Epithelial cell of prostate (primary cell): ENCODE measurements at places on chromosomes 1 and 21.

GRCh38 chr21:14886001-14886400 lies 178.8 kb downstream of the NRIP1 start:
- DNase-seq, result no peak

GRCh38 chr1:94866164-94866807 lies 46.1 kb downstream of the SLC44A3 start:
- DNase-seq, result no peak

- no peak for DNase-seq
Observed at GRCh38 chr21:34998176-34998575, 50.9 kb downstream of the RUNX1 start.

GRCh38 chr1:27858949-27859576 lies 13.3 kb upstream of the THEMIS2 start:
- DNase-seq, result no peak

GRCh38 chr1:78340006-78340405 lies 150.8 kb upstream of the PTGFR start:
- peak; percentile 44 for DNase-seq

- no peak for DNase-seq
Observed at GRCh38 chr1:232766904-232767303, 38.3 kb upstream of the MAP10 start.

GRCh38 chr1:101325144-101325543 lies 88.3 kb downstream of the S1PR1 start:
- no peak for DNase-seq

DNA sequence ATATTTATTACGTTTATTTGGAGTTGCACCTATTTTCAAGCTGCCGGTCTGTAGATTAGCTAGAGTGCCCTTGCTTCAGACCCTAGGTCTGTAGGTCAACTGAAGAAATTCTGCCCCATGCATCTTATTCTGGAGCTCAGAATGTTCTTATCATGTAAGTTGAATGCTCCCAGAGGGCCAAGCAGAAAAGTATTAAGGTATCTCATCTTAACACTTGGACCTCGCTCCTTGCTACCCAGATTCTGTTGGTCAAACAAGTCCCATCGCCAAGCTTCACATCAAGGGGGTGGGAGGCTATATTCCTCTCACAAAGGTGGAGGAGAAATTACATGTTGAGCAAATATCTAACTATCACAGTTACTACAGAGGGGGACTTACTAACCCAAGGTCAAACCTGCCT lies 187.7 kb downstream of the C1orf94 start:
- DNase-seq, result no peak

DNA sequence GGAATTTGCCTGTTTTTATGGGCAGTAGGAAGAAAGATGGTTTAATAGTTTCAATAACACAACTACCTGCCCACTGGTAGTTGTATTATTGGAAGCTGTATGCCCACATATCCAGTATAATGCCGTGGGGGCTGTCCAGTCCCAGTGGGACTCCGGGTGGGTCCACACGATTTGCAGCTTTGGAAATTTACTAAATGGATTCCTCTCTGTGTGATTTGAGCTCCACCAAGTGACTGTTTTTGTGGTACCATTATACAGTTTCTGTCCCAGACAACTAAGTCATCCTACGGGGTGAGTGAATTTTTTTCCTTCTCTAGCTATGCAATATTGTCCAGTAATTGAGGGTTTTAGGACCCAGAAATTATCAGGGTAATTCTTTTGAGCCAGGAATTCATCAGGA lies 86.8 kb downstream of the PLA2G4A start:
- no peak for DNase-seq

- DNase-seq, result no peak
Observed at GRCh38 chr1:98949166-98949565, 55.5 kb downstream of the PLPPR5 start.

DNA sequence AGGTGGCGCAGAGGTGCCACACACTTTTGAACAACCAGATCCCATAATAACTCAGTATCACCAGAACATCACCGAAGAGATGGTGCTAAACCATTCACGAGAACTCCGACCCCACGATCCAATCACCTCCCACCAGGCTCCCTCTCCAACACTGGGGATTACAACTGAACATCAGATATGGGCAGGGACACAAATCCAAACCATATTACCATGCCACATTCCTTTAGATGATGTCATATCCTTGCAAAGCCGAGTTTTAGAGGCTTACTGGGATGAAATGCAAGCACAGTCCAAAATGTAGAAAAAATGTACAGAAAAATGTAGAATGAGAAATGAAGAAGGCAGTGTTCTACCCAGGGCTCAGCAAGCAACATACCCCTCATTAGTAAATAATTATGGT lies 64.7 kb downstream of the SGIP1 start:
- DNase-seq, result no peak

- no peak for DNase-seq
Observed at GRCh38 chr1:119440721-119441307, 25.9 kb downstream of the HSD3B2 start.
